ENCODE measurements at places on chromosomes 16 and 17. TPM values are rescaled to one million over a fixed set of nuclear protein-coding genes. Genes with fewer than 3 reads are reported as not detected.

DNA sequence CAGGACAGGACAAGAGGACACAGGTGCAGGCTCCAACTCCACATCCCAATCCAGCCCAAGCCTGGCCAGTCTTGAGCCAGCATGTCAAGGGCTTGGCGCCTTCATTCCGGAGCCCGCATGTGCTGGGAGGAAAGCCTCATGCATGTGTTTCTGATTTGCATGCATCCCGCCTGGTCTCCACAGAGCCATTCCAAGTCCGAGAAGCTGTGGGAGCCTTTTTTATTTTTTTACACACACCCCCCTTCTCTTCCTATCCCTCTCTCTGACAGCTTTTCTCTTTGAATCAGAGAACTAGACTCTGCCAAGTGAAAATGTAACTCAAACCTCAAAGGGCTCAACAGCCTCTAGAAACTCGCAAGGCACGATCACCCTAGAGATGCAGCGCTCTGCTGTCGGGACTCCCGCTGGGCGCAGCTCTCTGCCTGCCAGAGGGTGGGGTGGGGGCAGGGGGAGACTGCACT is 45.1 kb downstream of the NOG start:
- DNase-seq = no peak

DNA sequence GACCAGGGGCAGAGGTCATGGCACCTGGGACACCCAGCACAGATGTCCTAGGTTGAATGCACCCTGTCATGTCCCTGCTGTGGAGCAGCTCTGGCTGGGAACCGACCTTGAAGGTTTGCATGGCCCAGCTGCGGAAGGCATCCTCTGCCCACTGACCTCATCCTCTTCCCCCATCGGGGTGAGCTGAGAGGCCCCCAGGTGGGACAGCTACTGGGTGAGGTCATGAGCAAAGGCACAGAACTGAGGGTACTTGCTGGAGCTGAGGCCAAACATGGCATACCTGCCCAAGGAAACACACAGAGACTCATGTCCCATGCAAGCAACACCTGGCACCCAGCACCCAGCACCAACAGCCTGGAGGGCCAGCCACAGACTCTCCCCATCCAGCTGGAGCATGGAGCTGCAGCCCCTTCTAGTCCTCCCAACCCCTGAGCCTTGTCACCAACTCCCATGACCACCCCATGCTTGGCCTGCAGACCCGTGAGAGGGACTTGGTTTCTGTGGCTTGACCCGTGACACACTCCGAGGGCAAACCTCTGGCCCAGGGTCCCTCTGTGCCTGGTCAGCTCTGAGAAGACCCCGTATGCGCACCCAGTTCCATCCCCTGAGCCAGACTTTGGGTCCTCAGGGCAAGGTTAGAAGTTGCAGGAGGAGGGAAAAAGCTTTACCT is 33.1 kb downstream of the LGALS9 start:
- no peak for DNase-seq

- no peak for DNase-seq
Observed at GRCh38 chr16:90009172-90009899, 9.9 kb downstream of the DBNDD1 start.

EME2 gene
- 31.9 TPM for total RNA-seq

- no peak for DNase-seq
Observed at GRCh38 chr16:2806286-2806685, 8.0 kb downstream of the PRSS41 start.

DNA sequence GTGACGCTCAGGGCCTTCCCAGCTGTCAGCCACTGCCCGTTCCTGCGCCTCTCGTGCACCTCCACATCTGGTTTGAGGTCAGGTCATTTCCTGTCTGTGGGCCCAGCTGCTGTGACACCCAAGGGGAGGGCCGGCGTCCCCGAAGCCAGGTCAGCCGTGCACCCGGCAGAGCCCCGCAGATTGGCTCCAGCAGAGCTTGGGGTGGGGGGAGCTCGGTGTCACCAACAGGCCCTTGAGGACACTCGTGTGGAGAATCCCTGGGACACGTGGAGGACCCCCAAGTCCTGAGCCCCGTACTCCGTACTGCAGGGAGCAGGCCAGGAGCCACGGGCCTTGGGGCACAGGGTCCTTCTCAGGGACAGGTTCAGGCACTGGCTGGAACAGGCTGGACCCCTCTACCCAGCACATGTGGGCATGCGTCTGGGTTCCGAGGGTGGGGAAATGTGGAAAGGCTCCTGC is 4.8 kb downstream of the SPATA2L start:
- DNase-seq = no peak

DNA sequence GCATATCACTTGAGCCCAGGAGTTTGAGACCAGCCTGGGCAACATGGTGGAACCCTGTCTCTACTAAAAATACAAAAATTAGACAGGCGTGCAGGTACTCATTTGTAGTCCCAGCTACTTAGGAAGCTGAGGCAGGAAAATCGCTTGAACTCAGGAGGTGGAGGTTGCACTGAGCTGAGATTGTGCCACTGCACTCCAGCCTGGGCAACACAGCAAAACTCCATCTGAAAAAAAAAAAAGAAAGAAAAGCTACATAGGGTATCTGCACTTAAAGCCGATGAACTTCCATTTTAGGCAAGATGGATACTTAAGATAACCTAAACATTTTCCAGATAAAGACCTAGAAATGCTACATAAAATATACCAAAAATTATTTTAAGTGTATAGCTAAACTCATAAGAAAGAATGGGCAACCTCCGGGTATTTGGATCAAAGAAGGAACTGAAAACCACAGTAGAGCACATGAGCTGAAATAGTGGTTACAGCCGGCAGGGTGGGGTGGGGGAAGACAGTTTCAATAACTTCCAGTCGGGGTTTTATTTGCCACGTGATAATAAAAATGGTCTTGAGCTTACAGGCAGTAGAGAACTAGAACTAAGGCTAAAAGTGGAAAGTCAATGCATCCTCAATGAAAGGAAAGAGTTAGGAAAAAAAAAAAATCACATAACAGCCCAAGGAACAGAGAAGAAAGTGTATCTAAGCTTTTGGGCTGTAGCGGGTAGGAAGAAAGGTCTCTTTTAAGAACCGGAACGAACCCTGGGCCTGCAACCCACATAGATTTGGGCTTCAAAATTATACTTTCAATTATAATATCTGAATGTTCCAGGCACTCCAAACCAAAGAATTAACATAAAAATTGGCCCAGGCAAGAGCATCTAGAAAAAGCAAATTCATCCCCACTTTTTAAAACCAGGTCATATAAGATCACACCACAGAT is 53.1 kb downstream of the CFDP1 start:
- DNase-seq = peak; percentile 19

GRCh38 chr17:82300707-82301270 is 16.6 kb downstream of the CD7 start:
- peak; percentile 48 for DNase-seq

DNA sequence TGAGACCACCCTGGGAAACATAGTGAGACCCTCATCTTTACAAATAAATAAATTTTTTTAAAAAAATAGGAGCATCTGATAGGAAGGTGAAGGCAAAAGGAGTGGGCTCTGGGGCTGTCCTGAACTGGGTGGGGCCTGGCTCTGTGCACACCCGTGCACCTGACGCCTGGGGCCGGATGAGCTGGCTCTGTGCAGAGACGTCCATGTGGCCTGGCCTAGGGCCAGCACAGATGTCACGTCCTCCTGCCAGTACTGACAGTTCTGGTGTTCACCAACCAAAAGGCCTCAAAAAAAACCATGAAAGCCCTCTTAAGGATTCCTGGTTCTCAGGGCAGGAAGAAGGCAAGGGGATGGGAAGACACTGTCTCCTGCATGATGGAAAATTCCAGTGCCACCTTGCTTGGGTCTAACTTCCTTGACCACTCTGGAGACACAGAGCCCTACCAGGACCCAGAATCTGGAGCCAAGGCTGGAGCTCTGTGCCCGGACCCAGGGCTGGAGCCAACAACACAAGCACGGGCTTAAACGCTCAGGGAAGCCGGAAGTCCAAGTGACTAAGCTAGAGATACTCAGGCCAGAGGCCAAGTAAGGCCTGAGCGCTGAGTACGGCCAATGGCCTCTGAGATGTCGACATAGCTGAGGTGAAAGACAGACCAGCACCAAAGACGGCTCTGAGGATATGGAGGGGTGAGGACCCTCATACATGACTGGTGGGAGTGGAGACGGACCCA is 32.9 kb downstream of the COPRS start:
- no peak for DNase-seq

DNA sequence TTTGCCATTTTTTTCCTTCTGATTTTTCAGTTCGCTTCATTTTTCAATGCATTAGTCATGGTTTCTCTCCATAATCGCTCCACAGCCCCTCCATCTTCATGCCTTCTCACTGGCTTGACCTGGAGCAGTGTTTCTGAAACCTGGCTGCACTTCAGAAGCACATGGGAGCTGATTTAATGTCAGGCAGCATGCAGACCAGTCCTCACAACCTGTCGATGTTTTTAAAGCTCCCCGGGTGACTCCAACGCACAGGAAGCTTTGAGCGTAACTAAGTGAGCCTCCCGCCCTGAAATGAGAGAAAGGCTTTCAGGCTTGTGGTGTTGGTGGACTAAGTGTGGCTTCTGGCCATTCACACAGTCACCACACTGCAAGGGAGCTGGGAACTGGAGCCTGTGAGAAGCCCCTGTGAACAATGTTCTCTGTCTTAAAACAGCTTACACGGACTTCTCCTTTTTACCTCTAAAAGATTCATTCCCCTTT is 16.8 kb upstream of the DRG2 start:
- no peak for DNase-seq

- peak; percentile 89 for DNase-seq
Observed at GRCh38 chr16:3065069-3065741, at the start of gene IL32. Gene IL32 (plus strand): TSS chr16:3065640. CDS start chr16:3065812, 172 bp downstream.

GRCh38 chr17:72702136-72702735 is 390.3 kb downstream of the SLC39A11 start:
- DNase-seq = no peak

GRCh38 chr16:85986931-85987749 is 88.2 kb downstream of the IRF8 start:
- DNase-seq = no peak

INPP5K gene
- total RNA-seq = 38.6 TPM

CHAD gene
- 2.1 TPM for total RNA-seq

DNA sequence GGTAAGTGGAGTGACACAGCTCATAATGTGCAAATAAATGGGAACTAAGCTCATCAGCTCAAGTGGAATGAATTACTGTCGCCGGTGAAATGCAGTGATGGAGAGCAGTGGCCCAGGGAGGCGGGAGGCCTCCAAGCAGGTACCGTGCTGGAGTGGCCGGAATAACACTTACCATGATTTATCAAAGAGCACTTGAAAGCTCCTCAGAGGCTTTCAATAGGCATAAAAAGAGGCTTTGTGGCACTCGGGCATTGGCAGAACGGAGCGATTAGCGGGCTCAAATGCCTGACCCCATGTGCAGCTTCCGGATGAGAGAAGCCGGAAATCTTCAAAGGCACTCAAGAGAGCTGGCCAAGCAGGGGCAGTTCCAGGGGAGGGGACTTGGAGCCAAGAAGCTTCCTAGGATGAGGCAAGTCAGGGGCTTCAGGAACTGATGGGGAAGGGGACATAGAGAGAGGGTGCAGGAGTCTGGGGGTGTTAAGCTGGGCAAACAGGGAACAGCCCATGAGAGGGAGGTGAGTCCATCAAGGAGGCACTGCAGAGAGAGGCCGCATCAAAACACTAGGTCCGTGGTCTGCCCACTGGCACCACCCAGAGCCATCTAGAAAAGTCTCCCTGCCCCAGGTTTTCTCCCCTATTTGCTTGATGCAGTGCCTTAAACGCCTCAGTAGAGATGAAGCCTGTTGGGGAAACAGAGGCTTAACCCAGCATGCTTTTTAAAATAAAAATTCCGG is 144.0 kb upstream of the IRX6 start:
- no peak for DNase-seq

GFAP gene
- total RNA-seq = 0.09 TPM

DNA sequence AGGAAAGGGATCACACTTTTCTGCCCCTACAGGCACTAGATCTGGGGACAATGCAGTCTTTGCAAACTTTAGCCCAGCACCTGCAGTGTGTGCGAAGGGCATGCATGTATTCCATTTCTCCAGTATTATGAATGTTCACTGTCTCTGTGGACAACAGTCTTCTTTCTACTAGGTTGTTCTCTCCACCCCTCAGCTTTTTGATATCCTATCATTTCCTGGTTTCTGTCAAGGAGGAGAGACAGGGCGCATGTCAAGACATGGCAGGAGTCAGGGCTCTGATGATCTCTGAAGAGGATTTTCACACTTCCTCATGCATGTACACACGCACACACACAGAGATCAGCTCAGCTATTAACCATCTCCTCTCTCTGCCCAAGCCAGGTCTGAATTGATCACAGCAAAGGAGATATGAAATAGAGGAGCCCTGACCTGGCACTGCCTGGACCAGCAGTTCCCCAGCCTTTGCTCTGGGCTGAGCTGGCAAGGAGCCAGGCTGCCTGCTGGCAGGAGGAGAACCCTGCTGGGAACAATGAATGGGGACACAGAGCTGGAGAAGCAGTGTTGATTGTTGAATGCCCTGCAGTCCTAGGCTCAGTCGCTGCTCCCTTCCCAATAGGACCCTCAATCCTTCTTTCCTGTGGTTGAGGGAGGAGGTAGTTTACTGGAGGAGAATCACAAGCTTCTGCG is 2.6 kb downstream of the GPR179 start:
- peak; percentile 65 for DNase-seq

- no peak for DNase-seq
Observed at GRCh38 chr16:74651841-74652240, 14.8 kb downstream of the RFWD3 start.

- peak; percentile 85 for DNase-seq
Observed at GRCh38 chr17:65750631-65751115, 189.2 kb upstream of the AXIN2 start.

GRCh38 chr17:51275381-51275780 is 15.0 kb downstream of the UTP18 start:
- DNase-seq = no peak

DNA sequence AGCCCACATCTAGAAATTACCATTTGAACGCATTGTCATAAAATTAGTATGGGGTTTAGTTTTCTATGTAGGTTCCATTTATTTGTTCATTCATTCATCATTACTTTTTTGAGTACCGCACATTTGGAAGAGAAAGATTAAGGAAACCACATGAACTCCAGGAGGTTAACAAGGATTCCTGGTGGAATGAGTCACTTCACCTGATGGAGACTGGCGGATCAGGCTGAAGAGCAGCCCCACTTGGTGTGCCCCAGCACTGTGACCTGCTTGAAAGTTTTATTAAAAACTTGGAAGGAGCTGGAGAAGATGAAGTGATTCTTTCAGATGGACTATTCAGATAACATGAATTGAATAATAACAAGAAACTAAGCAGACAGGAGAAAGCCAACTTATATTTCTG is 293.6 kb upstream of the CDH11 start:
- no peak for DNase-seq

GRCh38 chr16:70683146-70683944 is 2.5 kb downstream of the MTSS2 start:
- DNase-seq = no peak

- DNase-seq = no peak
Observed at GRCh38 chr17:45380991-45381390, 51.7 kb downstream of the ARHGAP27 start.

SLFN12L gene
- total RNA-seq = 3.3 TPM

GRCh38 chr16:17491140-17491662 is 20.4 kb upstream of the XYLT1 start:
- no peak for DNase-seq

LONP2 gene
- 104 TPM for total RNA-seq

DNA sequence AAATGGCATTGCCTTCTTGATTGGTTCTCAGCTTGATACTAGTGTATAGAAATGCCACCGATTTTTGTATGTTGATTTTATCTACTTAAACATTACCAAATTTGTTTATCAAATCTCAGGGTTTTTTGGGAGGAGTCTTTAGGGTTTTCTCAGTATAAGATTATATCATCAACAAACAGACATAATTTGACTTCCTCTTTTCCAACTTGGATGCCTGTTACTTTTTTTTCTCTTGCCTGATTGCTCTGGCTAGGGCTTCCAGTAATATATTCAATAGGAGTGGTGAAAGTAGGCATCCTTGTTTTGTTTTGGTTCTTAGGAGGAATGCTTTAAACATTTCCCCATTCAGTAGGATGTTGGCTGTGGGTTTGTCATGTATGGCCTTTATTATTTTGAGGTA is 29.1 kb downstream of the EFCAB13 start:
- DNase-seq = no peak
